ENCODE measurements at places on chromosomes 6 and 20.

DNA sequence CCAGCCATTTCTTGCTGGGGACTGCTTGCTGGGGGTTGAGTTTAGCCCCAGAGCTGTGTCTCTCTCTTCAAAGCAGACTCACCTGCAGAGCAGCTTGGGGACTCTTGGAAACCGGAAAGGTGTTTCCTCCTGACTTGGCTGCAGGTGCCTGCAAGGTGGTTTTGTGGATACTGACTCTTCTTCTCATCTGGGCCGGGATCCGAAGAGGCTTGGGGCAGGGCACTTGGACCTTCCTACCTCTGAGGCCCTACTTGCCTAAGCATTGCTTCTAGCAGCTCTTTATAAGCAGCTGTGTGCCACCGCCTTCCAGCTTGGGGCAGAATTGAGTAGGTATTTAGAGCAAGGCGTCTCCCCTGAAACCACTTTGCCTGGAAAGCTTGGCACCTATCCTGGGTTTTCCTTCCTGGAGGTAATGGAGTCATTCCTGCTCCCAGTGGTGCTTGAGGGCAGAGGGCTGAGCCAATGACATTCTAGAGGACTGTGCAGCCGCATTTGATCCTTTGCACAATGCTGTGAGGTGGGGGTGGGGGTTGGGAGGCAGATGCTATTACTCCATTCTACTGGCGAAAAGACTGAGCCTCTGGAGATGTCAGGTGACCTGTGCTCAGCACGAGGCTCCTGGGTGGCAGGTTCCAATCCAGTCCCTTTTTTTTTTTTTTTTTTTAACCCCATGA lies 3.4 kb upstream of the CTSZ start:
- no peak for DNase-seq

GRCh38 chr6:133587546-133588160 lies 301.3 kb upstream of the TCF21 start:
- DNase-seq: no peak

DNA sequence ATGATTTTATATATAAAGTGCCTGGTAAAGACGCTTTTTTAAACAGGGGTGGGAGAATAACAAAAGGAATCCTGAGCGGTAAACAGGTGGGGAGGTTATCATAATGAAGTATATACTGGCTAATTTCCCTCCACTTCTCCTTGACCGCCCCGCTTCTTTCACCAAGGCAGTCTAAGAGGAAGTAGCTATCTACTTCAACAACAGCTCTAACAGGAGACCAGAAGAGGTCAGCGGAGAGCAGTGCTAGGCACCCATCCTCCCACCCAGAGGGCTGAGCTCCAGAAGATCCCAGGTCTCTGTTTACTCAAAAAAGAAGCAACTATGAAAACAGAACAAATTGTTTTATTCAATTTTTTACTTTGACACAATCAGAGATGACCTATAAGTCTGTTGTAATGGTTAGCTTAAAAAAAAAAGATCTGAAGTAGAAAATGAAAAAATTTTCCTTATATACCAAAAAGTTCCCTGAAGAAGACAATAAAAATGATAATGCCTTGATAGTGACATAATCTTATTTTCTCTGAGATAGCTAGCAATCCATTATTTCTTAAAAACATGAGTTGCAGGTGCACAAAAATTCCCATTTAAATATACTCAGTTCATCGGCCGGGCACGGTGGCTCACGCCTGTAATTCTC lies 141.1 kb downstream of the PDSS2 start:
- DNase-seq: no peak

- DNase-seq: no peak
These were observed 646.0 kb upstream of the MARCKS start for GRCh38 chr6:113211170-113211569.

DNA sequence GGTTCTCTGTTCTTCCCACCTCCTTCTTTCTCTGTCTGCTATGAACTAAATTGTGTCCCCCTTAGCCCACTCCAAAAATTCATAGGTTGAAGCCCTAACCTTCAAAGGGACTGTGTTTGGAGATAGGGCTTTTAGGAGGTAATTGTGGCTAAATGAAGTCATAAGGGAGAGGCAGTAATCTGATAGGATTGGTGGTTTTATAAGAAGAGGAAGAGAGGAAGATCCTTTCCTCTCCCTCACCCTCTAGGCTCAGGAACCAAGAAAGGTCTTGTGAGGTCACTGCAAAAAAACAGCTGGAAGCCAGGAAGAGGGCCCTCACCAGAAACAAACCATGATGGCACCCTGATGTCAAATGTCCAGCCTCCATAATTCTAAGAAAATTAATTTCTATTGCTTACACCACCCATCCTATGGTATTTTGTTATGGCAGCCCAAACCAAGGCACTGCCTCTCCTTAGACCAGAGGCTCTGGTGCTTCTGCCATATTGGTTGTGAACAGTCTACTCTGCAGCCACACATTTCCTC lies 135.1 kb upstream of the COL21A1 start:
- no peak for DNase-seq

DNA sequence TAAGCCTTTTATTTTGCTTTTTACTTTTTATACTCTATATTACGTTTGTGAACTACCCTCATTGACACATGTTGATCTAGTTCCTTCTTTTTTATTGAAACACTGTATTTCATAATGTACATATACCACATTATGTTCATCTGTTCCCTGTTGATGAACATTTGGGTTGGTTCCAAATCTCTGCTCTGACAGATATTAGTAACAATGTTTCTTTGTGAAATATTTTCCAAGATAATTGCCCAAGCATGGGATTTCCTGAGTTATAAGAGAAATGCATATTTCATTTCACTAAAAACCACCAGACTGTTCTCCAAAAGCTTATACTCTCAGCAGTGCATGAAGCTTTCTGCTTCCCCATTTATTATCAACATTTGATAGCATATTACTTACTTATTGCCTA lies 44.2 kb upstream of the TNFRSF21 start:
- DNase-seq: no peak

All from breast epithelium (tissue), 4 donors.